ENCODE measurements at places on chromosomes 1 and 21.

DNA sequence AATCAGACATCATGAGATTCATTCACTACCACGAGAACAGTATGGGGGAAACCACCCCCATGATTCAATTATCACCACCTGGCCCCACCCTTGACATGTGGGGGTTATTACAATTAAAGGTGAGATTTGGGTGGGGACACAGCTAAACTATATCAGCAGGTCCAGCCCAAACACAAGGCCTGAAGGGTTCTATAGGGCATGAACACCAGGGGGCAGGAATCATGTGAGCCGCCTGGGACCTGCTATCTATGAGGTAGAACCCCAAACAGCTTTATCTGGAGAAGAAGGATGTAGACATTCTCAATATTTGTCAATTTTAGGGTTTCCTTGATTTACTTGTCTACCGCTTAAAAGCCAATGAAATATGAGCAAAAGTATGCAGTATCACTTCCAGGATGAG, 294.9 kb upstream of the DEPDC1 start:
- no peak for DNase-seq

GRCh38 chr1:30023339-30024022, 699.9 kb downstream of the MATN1 start:
- no peak for DNase-seq

DNA sequence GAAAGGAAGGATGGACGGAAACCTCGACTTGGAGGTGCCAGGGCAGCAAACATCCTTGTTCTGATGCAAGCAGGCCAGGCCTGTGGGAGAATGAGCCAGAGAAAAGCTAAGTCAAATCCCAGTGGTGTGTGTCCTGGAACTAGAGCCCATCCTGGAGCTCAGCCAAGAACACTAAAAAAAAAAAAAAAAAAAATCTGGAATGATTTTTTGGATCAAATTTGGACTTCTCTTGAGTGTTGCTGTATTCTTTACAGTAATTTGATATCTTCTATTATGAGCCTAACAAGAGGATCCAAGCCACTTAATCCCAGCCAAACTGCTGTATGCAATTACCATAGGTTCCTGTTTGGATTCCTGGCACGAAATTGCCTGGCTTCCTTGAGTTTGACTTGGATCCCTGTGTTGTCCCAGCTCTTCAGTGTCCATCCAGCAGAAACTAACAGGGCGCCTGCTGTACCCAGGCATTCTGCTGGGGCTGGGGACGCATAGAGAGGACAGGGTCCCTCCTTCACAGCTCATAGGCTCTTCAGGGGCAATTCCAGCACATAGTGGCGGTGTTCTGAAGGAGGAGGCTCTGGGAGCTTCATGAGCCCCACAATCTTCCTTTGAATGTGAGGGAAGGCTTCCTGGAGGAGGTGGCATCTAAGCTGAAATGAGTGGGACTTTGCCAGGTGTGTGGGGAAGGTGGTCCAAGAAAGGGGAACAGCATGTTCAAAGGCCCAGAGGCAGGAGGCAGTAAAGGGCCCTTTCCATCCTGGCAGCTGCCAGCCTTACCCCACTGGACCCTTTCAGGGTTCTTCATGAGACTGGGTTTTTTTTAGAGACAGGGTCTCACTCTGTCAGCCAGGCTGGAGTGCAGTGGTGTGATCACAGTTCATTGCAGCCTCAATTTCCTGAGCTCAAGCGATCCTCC, 24.7 kb downstream of the EPHX1 start:
- DNase-seq, result no peak

- no peak for DNase-seq
These were observed 21.9 kb upstream of the LAX1 start for GRCh38 chr1:203743091-203743571.

GRCh38 chr1:195516036-195516435, 1092.2 kb downstream of the KCNT2 start:
- DNase-seq, result no peak

- no peak for DNase-seq
These were observed 28.9 kb upstream of the NFASC start for GRCh38 chr1:204841798-204842197.

Measured in neuronal stem cell (in vitro differentiated cells).